ENCODE measurements at places on chromosomes 16 and 17.
A peak's percentile ranks its signal among the peaks of the same experiment; 100 is the strongest.

DNA sequence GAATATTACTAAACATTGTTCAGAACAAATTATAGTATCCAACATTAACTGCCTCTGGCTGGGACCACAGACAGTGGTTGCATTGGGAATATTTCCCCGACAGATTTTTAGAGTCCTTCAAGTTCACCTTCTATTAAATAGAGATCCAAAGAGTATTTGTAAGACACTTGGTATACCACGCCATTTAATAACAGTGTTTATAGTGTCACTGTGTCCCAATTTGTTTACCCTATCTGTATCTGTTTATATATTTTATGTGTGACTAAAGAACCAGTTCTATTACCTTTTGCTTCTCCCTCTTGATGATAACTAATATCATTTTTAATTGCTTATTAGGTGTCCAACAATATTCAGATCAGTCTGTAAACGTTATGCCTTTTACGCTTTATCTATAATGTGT is 191.3 kb upstream of the IRX5 start:
- DNase-seq, result no peak

GRCh38 chr16:794091-794822 is 5.8 kb downstream of the CHTF18 start:
- DNase-seq, result no peak

- DNase-seq, result no peak
Observed at GRCh38 chr16:51152691-51153576, 1.9 kb upstream of the SALL1 start.

DNA sequence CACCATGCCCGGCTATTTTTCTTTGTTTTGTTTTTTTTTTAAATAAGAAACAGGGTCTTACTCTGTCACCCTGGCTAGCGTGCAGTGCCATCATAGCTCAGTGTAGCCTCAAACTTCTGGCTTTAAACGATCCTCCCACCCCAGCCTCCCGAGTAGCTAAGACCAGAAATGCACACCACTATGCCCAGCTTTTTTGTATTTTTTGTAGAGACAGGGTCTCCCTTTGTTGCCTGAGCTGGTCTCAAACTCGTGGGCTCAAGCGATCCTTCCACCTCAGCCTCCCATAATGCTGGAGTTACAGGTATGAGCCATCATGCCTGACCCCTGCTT is 59.7 kb downstream of the WWP2 start:
- DNase-seq, result no peak

GRCh38 chr17:19646788-19647696 is 1.5 kb upstream of the ALDH3A2 start:
- no peak for DNase-seq

GRCh38 chr16:67897231-67897630 is 4.2 kb downstream of the PSKH1 start:
- DNase-seq, result no peak

GRCh38 chr16:59356709-59357108 is 622.6 kb upstream of the GOT2 start:
- no peak for DNase-seq

- peak; percentile 16 for DNase-seq
Observed at GRCh38 chr16:1612320-1613111, at the start of gene CRAMP1. Gene CRAMP1 (plus strand): TSS chr16:1612360. CDS start chr16:1614640, 2,280 bp downstream.

DNA sequence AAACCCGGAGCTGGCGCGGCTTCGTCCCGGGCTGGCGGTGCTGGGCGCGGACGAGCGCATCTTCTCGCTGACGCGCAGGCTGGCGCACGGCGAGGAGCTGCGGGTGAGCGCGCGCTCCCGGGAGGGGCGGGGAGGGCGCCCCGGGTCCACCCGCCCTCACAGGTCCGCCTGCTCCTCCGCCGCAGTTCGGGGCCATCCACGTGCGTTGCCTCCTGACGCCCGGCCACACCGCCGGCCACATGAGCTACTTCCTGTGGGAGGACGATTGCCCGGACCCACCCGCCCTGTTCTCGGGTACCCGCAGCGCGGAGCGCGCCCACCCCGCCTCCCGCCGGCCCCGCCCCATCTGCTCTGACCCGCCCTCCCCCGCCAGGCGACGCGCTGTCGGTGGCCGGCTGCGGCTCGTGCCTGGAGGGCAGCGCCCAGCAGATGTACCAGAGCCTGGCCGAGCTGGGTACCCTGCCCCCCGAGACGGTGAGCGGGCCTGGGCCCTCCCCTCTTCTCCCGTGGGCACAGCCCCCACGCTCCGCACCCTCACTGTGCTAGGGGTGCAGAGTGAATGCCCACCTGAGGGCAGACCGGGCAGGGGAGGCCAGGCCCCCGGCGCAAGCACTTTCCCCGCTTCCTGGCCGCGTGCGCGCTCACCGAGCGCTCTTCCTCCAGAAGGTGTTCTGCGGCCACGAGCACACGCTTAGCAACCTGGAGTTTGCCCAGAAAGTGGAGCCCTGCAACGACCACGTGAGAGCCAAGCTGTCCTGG is 1.4 kb downstream of the HAGHL start:
- DNase-seq, result peak; percentile 75

GRCh38 chr17:70230850-70231640 is 61.7 kb downstream of the KCNJ2 start:
- DNase-seq, result no peak

GRCh38 chr17:48011405-48012150 is 26.0 kb downstream of the COPZ2 start:
- DNase-seq, result peak; percentile 62

DNA sequence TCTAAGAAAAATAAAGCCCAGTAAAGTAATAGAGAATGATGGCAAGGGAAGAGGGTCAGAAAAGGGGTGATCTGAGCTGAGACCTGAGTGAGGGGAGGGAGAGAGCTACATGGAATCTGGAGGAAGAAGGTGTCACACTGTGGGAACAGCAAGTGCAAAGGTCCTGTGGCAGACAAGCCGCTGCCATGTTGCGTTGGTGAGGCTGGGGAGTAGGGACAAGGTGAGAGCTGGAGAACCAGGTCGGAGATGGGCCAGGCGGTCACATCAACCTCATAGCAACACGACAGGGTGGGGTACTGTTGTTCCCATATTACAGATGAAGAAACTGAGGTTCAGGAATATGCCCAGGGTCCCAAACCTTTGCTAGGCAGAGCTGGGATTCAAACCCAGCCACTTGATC is 16.6 kb upstream of the CALB2 start:
- DNase-seq, result no peak

- DNase-seq, result no peak
Observed at GRCh38 chr16:89374393-89374960, 115.9 kb downstream of the ANKRD11 start.

GRCh38 chr16:1002399-1003166 is 21.0 kb downstream of the SOX8 start:
- DNase-seq, result peak; percentile 44

DNA sequence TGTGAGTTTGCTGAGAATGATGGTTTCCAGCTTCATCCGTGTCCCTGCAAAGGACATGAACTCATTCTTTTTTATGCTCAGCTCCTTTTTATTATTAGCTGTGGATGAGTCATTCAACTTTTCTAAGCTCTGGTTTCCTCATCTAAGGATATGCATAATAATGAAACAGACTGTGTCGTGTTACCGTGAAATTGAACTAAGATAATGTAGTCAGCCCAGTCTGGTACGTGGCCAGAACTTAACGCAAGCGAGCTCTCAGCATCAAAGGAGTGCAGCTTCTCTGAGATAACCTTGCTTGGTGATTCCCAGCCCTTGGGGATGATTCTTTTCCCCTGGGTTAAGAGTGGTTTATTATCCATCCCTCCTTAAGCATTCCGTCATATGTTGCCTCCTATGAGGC is 454.3 kb upstream of the EEF2KMT start:
- no peak for DNase-seq

- no peak for DNase-seq
Observed at GRCh38 chr17:28057731-28058246, 15.3 kb downstream of the NLK start.

GRCh38 chr17:65230040-65230439 is 92.9 kb downstream of the RGS9 start:
- no peak for DNase-seq

- peak; percentile 6 for DNase-seq
Observed at GRCh38 chr16:80852261-80852872, 48.0 kb upstream of the CDYL2 start.

- DNase-seq, result no peak
Observed at GRCh38 chr17:40714473-40714872, 10.9 kb upstream of the KRT24 start.

- no peak for DNase-seq
Observed at GRCh38 chr16:89981414-89981813, 32.9 kb downstream of the DEF8 start.

DNA sequence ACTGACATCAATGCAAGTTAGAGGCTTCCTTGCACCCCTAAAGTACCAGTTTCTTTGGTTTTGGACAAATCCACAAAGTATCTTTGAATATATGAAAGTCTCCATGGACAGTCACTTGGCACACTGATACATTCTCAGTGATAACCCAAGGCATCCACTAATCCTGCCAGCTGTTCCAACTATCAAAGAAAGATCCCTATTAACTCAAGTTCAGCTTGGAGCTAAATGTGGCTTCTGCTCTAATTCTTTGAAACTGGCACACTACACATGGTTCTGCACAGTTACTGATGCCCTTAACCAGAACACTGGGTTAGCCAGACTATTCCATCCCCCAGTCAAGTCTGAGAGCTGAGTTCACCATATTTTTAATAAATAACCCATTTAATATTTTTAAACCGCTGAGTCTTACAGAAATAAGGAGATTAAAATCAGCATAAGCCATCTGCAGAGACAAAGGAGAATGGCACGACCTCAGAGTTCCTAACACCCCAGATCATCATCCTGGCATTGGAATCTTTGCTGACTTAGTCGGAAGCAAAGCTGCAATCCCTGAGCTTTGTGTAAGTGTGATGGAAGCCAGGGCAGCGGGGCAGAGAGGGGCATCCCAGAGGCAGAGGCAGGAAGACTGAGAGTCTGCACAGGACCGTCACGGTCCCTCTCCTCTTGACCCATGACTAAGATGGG is 6.3 kb downstream of the CACNG1 start:
- DNase-seq, result no peak

- peak; percentile 71 for DNase-seq
Observed at GRCh38 chr16:24504472-24505345, 34.7 kb upstream of the RBBP6 start.

GRCh38 chr17:63413128-63413527 is 33.0 kb downstream of the CYB561 start:
- DNase-seq, result no peak

GRCh38 chr17:20961586-20961985 is 81.2 kb downstream of the USP22 start:
- no peak for DNase-seq

DNA sequence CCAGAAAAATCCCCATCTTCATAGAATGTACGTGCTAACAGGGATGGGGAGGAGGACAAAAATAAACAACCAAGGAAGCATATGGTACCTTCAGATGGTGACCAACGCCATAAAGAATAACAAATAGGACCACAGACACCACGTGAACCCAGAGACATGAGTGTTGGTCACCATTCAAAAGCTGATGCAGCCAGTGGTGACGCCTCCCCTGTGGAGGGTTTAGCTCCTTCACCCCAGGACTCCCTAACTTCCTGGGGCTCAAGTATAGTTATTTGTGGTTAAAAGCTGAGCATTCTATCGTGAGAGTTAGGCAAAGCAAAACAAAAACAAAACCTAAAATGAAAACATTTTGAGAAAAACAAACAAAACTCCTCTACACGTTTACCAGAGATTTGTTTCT is 184.7 kb downstream of the SOX9 start:
- no peak for DNase-seq

DNA sequence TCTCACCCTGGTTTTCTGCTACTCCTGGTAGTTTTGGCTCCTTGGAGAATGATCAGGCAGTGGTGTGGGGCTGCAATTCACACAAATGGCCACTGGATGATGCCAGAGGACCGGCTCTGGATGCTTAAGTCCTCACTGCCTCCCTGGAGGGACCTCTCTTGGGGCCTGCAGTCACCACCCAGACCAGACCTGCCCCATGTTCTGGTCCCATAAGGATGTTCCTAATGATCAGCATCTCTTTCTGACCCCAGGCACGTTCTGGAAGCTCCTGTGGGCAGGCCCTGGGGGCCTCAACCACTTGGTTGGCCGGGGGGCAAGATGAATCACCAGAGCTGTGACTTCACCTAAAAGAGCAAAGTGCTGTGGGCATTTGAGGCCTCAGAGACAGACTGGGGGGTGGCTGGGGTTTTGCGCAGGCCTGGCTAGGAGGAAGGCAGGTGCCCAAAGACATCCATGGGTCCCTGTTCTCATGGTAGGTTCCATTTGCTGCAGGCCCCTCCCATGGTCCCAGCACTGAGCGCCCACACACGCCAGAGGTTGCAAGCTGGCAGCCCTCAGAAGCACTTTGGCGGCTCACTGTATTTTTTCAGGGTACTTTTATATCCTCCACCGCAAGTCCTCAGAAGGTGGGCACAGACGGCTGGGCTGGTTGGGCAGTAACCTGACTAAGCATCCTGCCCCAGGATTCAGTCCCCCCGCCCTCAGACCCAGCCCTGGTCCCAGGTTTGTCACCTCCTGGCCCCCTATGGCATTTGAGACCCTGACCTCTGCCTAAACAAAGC is 53.2 kb downstream of the NT5M start:
- DNase-seq, result peak; percentile 73

DNA sequence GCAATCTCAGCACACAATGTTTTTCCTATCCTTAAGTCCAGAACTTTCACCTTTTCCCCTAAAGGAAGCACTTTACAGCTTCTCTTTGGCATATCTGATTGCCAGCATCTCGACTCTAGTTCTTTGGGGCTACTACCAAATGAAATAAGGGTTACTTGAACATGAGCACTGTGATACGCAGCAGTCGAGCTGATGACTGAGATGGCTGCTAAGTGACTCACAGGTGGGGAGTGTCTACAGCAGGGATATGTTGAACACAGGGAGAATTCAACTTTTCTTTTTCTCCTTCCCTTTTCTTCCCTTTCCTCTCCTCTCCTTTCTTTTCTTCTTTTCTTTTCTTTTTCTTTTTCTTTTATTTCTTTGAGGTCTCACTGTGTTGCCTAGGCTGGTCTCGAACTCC is 334.8 kb downstream of the MAF start:
- no peak for DNase-seq

DNA sequence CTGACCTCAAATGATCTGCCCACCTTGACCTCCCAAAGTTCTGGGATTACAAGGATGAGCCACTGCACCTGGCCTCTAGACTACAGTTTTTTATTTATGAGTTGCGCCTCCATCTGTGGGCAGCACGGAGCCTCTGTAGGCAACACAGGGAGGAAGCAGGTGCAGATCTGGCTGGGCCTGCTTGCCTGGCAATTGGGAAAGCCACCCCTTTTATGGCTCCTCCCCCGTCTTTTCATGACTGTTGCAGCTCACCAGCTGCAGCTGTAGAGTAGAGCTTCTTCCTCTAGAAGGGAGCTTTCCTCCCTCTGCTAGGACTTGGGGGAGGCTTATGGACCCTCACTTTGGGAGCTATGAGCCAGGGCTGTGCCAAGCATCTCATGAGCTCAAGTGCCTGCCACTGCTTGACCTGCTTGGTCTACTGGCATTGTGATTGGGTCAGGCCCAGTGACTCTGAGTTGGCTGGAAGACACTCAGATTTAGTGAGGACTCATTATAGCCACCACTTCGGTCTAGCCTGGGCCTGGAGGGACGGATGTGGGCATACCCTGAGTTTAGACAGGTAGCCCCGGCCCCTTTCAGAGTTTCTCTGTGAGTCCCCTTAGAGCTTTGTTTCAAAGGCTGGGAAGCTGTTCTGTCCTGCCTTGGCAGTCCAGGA is 6.9 kb upstream of the SLC7A6 start:
- no peak for DNase-seq

- DNase-seq, result no peak
Observed at GRCh38 chr17:67198131-67198530, 46.9 kb downstream of the HELZ start.
